ENCODE measurements at places on chromosomes 3 and 15. TPM values are rescaled to one million over a fixed set of nuclear protein-coding genes. Genes with fewer than 3 reads are reported as not detected.

LRTM1 gene
- total RNA-seq, result not detected

MINAR1 gene
- total RNA-seq, result 0.29 TPM

CD200R1 gene
- 4.1 TPM for total RNA-seq

TCF12 gene
- 64.6 TPM for total RNA-seq

DNA sequence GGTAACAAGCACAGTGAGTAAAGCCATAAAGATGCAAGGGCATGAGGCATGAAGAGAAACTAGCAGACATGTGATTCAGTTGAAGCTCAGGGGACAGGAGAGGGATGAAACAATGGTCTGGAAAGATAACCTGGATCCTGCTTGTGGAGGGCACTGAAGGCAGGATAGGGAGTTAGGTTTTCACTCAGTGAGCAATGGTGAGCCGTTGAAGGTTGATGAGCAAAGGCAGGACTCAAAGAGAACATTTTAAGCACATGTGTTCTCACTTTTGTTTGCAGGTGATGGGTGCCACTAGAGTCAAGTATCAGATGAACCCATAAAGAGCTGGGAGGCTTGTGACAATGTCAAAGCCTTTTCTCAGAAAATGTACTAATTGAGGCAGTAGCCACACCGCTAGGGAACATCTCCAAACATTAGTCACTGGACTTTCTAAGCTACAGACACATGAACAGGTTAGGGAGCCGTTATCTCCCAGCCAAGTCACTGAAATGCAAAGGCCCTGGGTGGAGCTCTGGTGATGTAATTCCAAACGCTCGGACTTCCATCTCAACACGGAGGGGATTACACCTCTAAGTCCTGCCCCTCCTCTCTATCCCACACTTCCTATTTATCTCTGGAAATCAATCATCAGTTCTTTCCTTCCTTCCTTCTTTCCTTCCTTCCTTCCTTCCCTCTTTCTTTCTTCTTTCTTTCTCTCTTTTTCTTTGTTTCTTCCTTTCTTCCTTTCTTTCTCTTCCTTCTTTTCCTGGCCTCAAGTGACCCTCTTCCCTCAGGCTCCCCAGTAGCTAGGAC is 22.7 kb downstream of the KLHL6 start:
- H3K27me3 ChIP-seq, result no peaks in the 10 kb centered on the region
- peak overlapping the region; percentile 18 for H3K27ac ChIP-seq
- H3K4me1 ChIP-seq, result peaks cover 65% of the 10 kb centered on the region
- H3K36me3 ChIP-seq, result peaks cover 37% of the 10 kb centered on the region

Measured in activated CD4-positive, alpha-beta memory T cell treated with anti-CD3 and anti-CD28 coated beads for 36 hours (primary cell).